ENCODE measurements at places on chromosomes 4 and X.

DNA sequence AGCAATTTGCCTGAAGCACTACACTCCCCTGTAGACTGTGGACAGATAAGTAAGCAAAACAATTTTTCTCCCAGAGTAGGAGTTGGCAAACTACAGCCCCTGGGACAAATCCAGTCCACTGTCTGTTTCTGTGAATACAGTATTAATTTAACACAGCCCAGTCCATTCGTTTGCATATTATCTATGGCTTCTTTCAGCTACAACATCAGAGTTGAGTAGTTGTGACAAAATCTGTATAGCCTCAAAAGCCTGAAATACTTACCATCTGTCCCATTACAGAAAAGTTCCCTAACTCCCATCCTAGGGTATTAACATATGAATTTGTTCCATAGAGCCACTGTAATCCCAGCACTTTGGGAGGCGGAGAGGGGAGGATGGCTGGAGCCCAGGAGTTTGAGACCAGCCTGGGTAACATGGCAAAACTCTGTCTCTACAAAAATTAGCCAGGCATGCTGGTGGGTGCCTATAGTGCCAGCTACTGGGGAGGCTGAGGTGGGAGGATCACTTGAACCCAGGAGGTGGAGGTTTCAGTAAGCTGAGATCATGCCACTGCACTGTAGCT is 53.0 kb downstream of the AMELX start:
- no peak for DNase-seq

DNA sequence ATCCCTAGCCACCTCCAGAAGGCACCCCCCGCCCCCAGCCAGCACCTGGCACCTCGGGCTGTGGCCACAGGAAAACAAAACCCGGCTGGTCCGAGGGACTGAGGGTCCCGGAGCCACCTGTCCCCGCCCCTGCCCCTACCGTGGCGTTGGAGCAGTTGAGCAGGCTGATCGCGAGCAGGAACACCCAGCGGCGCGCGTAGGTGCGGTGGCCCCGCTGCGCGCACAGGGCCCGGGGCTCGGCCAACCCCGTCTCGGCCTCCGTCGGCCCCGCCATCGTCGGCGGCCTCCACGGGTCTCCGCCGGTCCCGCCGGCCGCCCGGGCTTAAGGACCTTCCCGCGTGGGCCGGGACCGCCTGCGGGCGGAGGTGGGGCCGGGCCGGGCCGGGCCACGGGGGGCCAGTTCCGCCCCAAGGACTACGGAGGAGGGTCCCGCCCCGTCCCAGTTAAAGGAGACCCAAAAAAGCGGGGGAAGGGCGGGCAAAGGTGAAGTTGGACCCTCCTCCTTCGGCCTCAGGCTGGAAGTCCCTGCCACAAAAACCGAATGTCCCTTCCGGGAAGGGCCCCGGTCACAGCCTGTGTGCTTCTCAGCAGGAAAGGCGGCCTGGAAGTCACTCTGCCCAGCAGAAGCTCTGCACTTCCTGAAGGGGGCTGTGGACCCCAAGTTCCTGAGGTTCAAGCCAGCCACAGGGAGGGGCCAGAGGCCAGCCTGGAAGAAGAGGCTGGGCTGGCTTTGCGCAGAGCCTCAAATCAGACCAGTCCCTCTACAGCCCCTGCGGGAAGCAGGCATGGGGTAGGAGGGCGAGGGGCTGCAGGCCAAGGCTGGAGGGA is at the start of gene SLC49A3:
SLC49A3 (minus strand) TSS at position 298 of the 828 bp plus-strand sequence; CDS start at position 274, 24 bp downstream.
- no peak for DNase-seq

DNA sequence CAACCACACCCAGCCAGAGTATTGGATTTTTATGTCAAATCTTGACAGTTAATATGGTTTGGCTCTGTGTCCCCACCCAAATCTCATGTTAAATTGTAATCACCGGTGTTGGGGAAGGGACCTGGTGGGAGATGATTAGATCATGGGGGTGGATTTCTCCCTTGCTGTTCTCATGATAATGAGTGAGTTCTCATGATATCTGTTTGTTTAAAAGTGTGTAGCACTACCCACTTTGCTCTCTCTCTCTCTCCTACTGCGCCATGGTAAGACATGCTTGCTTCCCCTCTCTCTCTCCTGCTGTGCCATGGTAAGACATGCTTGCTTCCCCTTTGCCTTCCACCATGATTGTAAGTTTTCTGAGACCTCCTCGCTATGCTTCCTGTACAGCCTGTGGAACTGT is 86.9 kb upstream of the COX18 start:
- DNase-seq: no peak

- DNase-seq: no peak
These were observed 1.1 kb upstream of the ATP11C start for GRCh38 chrX:139933904-139934303.

DNA sequence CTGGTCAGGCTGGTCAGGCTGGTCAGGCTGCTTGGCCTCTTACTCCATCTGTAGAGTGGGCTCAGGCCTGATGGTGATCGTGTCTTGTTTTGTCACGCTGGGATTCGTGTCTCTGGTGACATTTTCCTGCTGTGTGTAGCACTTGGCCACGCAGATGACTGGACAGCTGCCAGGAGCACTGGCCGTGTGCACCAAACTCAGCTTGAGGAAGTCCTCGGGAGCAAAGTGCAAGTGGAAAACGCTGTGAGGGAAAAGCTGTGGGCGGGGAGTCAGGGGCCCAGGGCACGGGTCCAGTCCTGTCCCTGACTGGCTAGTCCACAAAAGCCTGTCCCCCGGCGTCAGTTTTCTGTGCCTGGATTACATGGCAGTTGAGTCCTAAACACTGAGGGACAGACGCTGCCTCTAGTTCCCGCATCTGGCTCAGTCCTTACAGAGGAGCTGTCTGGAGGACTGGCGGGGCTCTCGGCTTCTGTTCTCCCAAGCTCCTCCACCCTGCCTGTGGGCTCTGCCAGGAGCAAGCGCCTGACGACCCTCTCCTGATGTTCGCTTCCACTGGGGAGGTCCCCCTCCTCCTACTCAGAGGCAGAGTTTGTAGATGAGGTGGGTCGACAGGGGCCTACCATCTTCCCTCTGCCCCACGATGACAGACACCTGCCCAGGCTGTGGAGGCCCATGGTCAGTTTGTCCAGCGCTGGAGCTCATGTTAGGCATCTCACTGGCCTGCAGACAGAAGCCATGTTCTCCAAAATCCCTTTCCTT is 35.9 kb upstream of the GRPEL1 start:
- no peak for DNase-seq

- DNase-seq: no peak
These were observed 1.1 kb upstream of the TMEM164 start for GRCh38 chrX:110001740-110002299.

DNA sequence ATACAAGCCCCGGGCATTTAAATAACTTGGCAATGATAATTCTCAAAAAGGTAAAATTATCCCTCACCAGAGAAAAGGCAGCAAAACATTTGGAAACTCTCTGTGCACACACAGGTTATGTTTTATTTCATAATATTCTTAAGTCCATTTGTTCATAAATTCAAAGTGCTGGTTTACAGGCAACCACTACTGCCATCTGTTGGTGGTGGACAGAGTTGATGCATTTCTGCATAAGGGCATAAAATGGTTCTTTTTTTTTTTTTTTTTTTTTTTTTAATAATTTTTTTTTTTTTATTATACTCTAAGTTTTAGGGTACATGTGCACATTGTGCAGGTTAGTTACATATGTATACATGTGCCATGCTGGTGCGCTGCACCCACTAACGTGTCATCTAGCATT is 31.5 kb upstream of the IL21 start:
- no peak for DNase-seq

DNA sequence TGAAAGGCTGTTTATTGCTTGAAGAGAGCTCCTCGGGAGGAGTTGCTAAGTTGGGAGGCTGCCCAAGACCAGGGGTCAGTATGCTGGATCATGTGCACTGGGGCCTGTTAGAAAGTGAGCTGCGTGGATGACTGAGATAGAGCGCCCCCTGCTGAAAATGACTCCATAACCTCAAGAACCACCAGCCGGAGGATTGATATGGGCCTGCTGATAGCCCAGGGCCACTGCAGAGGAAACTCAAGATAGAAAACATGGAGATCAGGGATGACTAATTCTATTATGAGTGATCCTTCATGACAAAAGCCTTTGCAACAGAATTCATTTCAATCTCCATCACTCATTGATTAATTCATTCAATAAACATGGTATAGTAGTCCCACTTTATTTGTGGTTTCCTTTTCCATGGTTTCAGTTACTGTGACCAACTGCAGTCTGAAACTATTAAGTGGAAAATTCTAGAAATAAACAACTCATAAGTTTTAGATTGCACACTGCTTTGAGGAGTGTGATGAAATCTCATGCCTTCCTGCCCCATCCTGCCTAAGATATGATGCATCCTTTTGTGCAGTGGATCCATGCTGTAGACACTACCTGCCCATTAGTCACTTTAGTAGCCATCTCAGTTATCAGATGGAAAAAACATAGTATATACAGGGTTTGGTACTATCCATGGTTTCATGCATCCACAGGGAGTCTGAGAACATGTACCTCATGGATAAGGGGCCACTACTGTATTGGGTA is 126.7 kb upstream of the MBNL3 start:
- no peak for DNase-seq

GRCh38 chrX:152913346-152913745 is 15.5 kb downstream of the ZNF185 start:
- DNase-seq: no peak

DNA sequence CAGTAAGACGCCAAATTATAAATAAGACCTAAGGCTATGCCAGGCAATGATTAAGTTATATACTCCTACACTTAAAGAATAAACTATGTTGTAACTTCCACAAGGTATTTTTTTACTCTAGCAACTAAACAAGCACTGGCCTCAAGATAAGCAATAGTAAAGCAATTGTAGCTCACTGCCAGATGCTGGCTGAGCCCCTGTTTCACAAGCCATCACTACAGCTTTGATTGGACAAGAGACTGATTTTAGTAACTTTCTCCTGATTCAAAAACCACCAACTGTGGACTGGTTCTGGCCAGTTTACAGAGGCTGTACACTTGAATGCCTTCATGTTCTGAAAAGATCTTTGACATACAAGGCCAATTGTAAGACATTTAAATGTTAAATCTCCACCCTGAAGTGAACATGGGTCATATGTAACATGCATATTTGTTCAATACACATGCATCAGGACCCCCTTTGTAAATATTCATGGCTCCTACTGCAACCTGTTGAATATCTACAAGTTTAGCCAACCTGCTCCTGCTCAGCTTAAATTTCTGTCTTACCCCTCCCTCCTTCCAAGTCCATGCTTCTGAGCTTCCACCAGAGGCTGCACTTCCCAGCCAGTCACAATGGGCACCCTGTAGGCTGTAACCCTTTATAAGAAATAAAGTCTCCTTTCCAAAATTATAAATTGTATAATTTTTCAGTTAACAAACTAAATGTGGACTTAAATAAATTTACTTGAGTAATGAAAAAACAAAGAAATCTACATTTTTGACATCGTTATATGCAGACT is 423.6 kb downstream of the ANKRD50 start:
- no peak for DNase-seq

- no peak for DNase-seq
These were observed 94.9 kb upstream of the UNC5C start for GRCh38 chr4:95643627-95644026.

DNA sequence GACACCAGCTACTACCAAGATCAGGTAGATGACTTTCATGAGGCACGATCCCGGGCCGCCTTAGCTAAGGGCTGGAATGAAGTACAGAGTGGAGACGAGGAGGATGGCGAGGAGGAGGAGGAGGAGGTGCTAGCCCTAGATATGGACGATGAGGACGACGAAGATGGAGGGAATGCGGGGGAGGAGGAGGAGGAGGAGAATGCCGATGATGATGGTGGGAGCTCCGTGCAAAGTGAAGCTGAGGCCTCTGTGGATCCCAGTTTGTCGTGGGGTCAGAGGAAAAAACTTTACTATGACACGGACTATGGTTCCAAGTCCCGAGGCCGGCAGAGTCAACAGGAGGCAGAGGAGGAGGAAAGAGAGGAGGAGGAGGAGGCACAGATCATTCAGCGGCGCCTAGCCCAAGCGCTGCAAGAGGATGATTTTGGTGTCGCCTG is 481 bp downstream of the UTP3 start:
- no peak for DNase-seq

- no peak for DNase-seq
These were observed 153.8 kb downstream of the CCSER1 start for GRCh38 chr4:90280954-90281353.

DNA sequence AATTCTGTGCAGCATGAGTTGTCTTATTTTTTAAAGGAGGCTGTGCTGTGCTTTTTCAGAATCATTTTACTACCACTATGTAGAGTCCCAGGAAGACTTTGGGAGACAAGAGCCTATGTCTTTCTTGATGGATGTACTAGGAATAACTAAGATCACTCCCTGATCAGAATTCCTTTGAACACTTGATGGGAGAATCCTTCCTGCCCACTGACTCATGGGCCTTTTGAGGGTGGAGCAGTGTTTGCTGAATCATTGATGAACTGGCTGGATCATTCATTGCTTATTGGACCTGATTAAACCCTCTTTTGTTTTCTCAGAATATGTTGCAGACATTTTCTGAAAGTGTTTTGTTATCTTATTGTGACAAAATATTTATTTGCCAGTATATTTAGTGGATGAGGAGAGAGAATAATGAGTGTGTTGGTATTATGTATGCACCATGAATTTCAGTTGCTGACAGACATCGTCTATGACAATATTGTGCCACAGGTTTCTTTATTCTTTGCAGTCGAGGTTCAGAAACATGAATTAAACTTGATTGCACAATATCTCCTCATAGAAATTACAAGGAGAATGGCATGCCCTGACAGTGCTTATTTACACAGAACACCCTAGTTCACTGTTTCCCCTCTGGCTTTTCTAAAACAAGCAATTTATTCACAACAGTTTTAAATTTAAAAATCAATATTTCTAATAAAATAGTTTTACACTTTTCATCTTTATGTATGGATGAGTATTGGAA is 36.3 kb downstream of the POU4F2 start:
- no peak for DNase-seq

GRCh38 chrX:145506214-145506613 is 258.9 kb downstream of the SPANXN1 start:
- no peak for DNase-seq

DNA sequence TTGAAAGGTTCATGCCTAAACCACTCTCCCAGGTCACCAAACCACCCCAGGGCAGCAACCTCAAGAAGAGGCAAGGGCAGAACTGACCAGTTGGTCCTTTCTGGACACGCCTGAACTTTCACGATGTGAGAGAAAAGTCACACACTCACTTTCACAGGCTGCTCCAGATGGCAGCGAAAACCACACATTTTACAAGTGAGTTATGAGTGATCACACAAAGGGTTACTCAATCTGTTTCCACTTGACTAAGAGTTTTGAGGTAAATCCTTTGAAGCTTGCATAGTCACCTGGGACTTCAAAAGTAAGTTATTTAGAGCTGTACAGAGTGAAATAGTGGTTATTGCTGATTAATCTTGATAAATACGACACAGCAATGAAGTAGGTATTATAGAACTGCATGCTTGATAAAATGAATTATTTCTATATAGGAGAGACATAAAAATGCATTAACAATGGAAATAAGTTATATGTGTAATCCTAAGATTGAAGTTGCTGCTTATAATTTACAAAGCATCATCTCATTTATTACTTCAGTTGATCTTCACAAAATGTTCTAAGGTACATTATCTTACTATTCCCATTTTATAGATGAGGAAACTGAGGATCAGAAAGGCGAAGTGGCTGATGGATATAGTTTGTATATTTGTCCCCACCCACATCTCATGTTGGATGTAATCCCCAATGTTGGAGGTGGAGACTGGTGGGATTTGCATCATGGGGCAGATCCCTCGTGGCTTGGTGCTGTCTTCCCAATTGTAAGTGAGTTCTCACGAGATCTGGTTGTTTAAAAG is 103.0 kb upstream of the KLF3 start:
- no peak for DNase-seq

GRCh38 chr4:11765849-11766453 is 337.3 kb upstream of the HS3ST1 start:
- no peak for DNase-seq

GRCh38 chr4:54843946-54844345 is 186.2 kb downstream of the KIT start:
- no peak for DNase-seq

Data from NCI-H1092 (cell line).